Common myeloid progenitor, CD34-positive (primary cell): ENCODE measurements at places on chromosomes 2 and 18.

- peak; percentile 33 for DNase-seq
Observed at GRCh38 chr2:65231892-65232477, 4.4 kb downstream of the ACTR2 start.

- DNase-seq: no peak
Observed at GRCh38 chr18:79305911-79306310, 89.8 kb upstream of the NFATC1 start.

GRCh38 chr2:240930096-240930630 lies 24.0 kb downstream of the CROCC2 start:
- DNase-seq: no peak

- DNase-seq: peak; percentile 40
Observed at GRCh38 chr2:123095219-123095835, 929.8 kb upstream of the CNTNAP5 start.

GRCh38 chr2:134897932-134898331 lies 20.7 kb upstream of the CCNT2 start:
- peak; percentile 22 for DNase-seq

DNA sequence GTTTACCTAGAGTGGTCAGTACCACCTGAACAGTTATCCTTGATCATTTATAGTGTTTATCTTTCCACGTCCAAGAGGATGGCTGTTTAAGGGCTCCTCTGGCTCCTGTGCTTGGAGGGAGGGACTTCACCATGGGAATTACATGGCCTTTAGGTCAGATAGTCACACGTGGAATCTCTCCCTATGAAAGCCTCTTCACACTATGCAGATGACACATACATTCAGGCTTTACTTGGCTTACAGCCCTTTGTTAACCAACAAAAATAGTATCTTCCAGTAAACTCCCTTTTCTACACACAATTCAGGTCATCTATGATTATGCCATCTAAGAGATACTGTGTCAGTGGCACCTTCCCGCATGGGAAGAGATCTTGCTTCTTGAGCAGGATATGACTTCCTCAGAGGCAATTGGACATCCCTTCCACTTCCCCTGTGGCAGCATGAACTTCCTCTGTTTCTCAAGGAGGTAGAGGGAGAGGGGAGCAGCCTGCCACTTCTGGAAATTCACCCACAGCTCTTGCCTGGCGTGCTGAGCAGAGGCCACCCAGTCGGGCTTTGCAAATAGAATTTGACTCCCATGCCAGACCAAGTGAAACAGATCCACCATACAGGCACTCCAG lies 53.5 kb downstream of the COLEC12 start:
- DNase-seq: no peak

GRCh38 chr2:161625996-161626395 lies 1.8 kb downstream of the SLC4A10 start:
- DNase-seq: no peak

- no peak for DNase-seq
Observed at GRCh38 chr18:33578518-33579348, 714 bp downstream of the ASXL3 start.

DNA sequence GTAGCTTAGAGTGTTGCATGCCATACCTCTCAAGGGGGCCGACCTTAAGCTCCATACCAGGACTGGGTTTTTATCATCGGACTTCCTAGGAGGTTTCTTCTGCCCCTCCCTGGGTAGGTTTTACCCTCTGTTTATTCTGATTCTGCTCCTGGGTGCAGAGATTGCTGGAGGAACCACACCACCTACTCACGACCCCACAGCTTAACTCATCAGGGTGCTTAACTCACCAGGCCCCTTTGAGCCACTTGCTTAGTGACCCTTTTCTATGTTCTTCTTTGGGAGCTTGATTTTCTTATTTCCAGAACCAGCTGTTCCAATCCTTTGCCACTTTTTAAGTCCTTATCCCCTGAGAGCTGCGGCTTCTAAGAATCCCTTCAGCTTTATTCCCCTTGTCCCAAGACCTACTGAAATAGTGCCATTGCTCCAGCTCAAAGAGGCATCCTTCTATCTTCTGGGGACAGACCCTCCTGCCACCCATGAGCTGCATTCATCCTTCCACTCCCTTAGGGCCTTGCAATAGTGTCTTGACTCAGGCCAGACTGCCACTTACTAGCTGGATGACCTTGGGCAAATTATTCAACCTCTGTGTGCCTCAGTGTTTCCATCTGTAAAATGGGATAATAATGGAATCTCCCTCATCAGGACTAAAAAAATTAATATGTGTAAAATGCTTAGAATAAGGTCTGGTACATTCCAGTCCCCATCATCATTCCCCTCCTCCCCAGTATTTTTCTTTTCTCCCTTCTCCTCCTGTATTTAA lies 5.8 kb downstream of the OXER1 start:
- no peak for DNase-seq

DNA sequence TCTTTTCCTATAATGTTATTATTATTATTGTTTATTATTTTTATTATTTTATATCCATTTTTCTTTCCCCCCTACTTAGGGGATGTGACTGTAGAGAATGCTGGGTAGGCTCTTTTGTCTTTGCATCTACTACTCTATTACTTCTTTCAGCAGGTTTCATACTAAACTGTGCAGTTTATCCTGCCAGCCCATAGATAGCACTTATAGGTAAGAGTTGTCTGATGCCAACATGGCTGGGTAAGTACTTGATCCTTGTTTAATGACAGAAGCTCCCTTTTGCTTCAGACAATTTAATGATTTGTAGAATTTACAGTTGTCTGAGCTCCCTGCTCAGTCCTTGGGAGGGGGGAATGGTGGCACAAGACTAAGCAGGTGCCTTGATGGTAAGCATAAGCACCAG lies 262.9 kb upstream of the CDH2 start:
- peak; percentile 4 for DNase-seq

DNA sequence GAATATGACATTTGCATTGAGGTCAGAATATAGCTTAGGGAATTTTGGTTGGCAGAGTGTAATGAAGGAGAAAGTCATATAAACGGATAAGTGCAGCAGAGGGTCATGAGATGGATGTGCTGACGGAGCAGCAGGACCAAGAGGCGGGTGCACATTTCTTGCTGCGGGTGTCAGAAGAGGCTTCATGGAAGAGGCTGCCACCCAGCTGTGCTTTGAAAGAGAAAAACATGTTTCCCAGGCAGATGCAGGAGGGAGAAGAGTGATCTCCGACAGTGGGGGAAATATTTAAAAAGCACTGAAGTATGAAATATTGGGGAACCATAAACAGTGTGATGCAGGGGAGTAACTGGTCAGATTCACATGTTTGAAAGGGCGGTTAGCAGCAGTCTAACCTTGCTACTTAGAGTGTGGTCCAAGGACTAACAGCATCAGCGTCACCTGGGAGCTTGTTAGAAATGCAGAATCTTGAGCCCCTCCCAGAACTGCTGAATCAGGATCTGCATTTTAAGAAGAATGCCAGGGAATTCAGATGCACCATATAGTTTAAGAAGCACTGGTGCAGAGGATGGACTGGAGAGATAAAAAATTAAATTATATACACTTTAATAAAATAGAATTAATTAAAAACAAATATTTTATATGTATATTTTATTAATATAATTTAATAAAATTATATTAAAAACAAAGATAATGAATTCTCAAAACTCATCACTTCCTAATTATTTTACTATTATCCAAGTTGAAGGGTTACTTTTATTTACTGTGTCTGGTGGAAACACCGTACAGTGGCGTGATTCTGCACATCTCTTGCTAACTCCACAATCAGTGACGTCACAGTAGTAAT lies 36.1 kb upstream of the SCYGR1 start:
- no peak for DNase-seq

DNA sequence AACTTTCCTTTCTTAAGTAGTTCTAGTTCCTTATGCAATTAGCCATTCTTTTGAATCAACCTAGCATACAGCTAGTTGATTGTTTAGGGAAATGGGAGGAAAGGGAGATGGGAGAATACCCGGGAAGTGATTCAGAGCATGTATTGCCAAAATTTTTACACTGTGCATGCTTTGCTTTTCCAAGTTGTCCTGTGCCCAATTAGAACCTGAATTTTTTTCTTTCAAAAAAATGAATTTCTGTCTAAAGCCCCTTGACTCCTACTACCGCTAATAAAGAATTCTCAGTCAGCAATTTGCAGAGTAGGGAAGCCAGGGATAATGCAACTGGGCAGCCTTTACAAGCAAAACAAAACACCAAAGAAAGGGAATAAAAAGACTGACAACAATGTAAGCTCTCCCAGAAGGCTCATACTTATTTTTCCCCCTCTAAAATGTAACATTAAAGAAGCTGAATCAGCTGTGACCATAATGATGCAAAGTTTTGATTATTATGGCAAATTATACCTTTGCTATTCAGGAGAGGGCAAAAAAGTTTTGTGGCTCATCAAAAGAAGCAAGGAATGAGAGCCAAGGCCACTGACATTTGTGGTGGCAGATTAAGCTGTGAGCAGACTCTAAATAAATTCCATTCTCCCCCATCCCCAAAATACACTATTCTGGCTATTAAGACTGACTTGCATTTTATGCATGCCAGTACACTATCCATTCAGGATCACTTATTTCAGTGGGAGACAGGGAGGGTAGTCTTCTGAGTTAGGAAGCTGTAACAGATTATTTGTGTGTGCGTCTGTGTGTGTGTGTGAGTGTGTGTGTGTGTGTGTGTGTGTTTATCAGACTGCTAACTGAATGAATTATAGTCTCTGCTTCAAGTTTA lies 174.3 kb downstream of the ERBB4 start:
- DNase-seq: no peak

- DNase-seq: no peak
Observed at GRCh38 chr18:62897153-62897552, 181.8 kb downstream of the PHLPP1 start.

- no peak for DNase-seq
Observed at GRCh38 chr2:206361407-206362045, 81.8 kb upstream of the ADAM23 start.

GRCh38 chr2:67145851-67146250 lies 251.3 kb upstream of the ETAA1 start:
- DNase-seq: no peak

GRCh38 chr2:33086400-33087015 lies 139.8 kb downstream of the LTBP1 start:
- no peak for DNase-seq

- no peak for DNase-seq
Observed at GRCh38 chr18:63105636-63106316, 213.8 kb downstream of the BCL2 start.

GRCh38 chr18:58529714-58530354 lies 99.1 kb downstream of the ALPK2 start:
- DNase-seq: peak; percentile 78

DNA sequence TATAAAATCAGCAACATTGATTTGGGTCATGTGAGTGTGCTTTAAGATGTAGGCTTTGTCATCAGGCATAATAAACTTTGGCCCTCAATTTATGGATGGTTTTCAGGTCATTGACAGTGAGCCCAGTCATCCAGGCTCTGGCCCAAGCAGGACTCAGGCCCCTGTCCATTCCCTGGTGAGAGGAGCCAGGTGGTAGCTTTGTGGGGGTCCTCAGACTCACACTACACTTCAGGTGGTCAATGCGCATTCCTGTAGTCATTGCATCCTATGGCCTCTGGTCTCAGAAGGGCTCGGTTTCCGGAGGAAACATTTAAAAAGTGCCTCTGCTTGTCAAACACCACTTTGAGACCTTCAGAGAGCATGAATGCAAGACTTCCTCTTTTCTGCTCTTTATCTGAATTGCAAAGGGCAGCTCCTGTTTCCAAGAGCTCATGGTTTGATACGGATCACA lies 20.2 kb downstream of the LGALSL start:
- DNase-seq: peak; percentile 87

GRCh38 chr2:165472922-165473321 lies 3.4 kb downstream of the CSRNP3 start:
- no peak for DNase-seq

GRCh38 chr2:113190871-113191270 lies 17.1 kb downstream of the PSD4 start:
- no peak for DNase-seq

- no peak for DNase-seq
Observed at GRCh38 chr2:27265536-27265870, 2.7 kb upstream of the SLC30A3 start.

DNA sequence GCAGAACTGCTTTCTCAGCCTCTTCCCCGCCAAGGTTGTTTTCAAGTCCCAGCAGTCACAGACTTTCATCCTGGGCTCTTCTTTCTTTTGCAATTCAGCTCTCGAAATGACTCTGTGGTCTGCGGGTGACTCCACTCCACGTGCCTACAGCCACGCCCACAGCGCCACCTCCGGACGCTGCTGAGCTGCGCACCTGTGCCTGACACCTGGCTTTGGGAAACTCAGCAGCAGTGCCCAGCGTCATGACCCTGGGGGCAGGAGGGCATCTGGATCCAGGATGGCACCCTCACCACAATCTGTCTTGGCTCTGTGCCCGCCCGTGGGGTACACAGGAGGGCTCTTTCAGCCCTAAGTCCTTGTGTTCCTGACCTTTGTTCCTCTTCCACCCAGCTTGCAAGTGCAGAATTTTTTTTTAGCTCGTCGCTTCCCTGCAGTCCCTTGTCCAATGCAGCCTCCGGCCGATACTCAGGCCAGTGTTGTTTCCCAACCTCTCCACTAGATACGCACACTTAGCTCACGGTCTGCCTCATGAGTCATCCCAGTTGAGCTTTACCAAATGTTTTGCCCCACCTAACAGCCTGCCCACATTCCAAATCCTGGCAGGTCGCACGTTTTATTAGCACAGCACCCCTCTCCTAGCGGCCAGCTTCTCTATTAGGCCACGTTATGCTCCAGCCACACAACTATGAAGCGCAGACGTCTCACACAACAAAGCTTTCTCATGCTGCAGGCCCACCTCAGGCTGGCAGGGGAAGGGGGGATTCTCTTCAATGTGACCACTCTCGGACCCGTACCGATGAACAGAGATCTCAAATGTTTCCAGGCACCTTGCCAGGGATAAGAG lies 6.5 kb upstream of the CAPN10 start:
- peak; percentile 23 for DNase-seq

- DNase-seq: no peak
Observed at GRCh38 chr2:134174711-134175110, 79.2 kb upstream of the MGAT5 start.

DNA sequence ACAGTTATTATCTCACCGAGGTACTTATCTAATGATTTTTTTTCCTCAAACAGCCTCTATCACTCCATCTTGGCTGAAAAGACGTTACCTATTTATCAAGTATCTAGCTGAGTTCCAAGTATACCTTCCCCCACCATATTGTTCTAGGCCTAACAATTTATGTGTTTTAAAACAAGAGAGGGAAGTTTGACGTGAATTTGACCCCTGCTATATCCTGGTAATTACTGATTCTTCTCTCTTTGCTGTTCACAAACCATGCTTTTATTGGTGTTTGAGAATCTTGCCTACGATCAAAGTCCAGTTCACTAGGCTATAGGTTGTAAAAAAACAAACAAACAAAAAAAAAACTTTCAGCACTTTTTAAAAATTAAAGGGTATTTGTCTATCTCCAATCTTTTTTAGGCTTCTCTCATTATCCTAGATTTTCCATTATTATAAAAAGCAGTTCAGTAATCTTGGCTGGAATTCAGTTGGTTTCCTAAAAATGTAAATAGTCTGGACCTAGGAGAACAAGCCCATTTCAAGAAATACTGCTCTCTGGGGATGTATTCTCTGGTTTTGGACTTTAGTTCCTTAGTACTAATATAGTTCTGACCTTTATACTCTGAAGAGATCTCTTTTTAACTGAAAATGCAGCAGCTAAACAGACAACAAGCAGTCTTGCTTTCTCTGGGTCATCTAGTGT lies 505.4 kb downstream of the CPS1 start:
- DNase-seq: no peak
